ENCODE measurements at places on chromosomes 16 and 17. TPM values are rescaled to one million over a fixed set of nuclear protein-coding genes. Genes with fewer than 3 reads are reported as not detected.

DNA sequence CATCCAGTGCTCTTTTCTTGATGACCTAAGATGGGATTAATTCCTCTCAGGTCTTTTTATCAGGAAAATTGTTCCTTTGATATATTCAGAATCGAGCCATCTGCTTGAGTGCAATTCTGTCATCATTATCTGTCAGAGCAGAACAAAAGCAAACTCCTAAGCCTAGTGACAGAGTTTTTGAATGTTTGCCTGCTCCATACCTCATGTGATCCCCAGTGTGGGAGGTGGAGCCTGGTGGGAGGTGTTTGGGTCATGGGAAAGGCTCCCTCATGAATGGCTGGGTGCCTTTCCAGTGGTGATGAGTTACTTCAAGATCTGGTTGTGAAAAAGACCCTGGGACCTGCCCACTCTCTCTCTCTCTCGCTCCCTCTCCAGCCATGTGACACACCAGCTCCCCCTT lies 628.2 kb downstream of the CDH11 start:
- H3K36me3 ChIP-seq = no peaks in the 10 kb centered on the region
- no peak overlapping the region for H3K27ac ChIP-seq
- no peaks in the 10 kb centered on the region for H3K4me1 ChIP-seq
- no peaks in the 10 kb centered on the region for H3K27me3 ChIP-seq
- H3K4me3 ChIP-seq = no peak overlapping the region

DNA sequence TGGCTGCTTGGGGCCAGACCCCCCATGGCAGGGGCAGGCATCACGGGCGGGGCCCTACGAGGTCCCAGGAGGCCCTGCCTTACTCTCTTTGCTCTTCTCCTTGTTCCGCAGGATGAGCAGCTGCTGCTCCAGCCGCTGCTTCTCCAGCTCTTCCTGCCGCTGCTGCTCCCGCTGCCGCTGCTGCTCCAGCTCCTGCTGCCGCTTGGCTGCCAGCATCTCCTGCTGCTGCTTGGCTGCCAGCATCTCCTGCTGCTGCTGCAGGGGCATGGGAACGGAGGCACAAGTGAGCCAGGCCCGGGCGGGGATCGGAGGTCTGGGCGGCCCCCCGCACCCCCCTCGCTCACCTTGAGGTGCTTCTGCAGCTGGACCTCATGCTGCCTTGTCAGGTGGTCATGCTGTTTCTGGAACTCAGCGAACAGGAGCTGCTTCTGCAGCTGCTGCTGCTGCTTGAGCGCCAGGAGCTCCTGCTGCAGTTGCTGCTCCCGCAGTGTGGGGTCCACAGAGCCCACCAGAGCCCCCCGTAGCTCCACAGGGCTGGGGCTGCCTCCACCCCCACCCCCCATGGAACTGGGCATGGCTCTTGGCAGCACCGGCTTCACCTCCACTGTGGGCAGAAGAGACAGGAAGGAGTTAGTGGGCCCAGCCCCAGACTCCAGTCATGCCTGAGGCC lies 22.8 kb downstream of the G6PC3 start:
- no peak overlapping the region for H3K27ac ChIP-seq
- H3K27me3 ChIP-seq = no peaks in the 10 kb centered on the region
- peaks cover 17% of the 10 kb centered on the region for H3K4me1 ChIP-seq
- DNase-seq = no peak
- H3K36me3 ChIP-seq = peaks cover 2% of the 10 kb centered on the region

GRCh38 chr16:29883987-29884386 lies 15.4 kb downstream of the SEZ6L2 start:
- no peaks in the 10 kb centered on the region for H3K4me1 ChIP-seq
- H3K36me3 ChIP-seq = no peaks in the 10 kb centered on the region
- no peak overlapping the region for H3K4me3 ChIP-seq
- no peak for DNase-seq
- H3K27ac ChIP-seq = no peak overlapping the region
- H3K27me3 ChIP-seq = peaks cover 6% of the 10 kb centered on the region

- no peak overlapping the region for H3K4me3 ChIP-seq
- H3K36me3 ChIP-seq = no peaks in the 10 kb centered on the region
- no peak overlapping the region for H3K27ac ChIP-seq
- H3K4me1 ChIP-seq = peaks cover 7% of the 10 kb centered on the region
Measured at GRCh38 chr17:58281511-58282011, 826 bp upstream of the MPO start.

DNA sequence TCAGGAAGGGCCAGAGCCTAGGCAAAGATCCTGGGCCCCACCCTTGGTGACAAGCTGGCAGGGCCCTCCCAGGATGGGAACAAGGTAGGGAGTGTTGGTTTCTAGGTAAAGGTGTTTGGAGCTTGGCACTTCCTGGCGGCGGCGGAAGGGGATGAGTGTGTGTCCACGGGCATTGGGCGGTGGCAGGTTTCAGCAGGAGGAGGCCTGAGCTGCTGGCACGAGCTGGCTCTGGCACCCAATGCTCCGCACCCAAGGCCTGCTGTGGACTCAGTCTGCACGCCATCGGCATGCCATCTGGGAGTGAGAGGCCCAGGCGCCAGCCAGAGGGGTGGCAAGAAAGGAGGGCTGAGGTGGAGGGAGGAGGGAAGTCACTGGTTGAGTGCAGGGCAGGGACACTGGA lies 46.9 kb upstream of the TAC4 start:
- H3K27me3 ChIP-seq = peaks cover 52% of the 10 kb centered on the region
- DNase-seq = no peak
- no peak overlapping the region for H3K4me3 ChIP-seq
- H3K4me1 ChIP-seq = no peaks in the 10 kb centered on the region
- H3K27ac ChIP-seq = no peak overlapping the region
- no peaks in the 10 kb centered on the region for H3K36me3 ChIP-seq

DNA sequence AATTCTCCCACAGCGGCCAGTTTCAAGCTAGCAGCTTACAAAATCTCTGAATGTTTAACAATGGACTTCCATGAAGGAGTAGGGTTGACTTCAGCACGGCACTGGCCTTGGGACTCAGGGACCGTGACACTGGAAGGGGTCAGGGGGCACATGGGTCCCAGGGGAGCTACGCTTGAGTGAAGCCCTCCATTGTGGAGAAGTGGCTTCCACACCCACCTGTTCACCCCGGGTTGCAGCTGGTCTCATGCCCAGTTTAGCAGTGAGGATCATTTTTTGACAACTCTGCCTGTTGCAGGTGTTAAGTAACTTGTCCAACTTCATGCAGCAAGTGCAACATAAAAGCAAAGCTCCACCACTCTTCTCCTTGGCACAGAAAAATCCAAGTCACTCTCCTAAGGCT lies 510.2 kb downstream of the CDH13 start:
- H3K27me3 ChIP-seq = peaks cover 3% of the 10 kb centered on the region
- no peak for DNase-seq
- H3K36me3 ChIP-seq = no peaks in the 10 kb centered on the region
- peak overlapping the region; percentile 91 for H3K27ac ChIP-seq
- H3K4me3 ChIP-seq = peak overlapping the region; percentile 49
- peaks cover 18% of the 10 kb centered on the region for H3K4me1 ChIP-seq

DNA sequence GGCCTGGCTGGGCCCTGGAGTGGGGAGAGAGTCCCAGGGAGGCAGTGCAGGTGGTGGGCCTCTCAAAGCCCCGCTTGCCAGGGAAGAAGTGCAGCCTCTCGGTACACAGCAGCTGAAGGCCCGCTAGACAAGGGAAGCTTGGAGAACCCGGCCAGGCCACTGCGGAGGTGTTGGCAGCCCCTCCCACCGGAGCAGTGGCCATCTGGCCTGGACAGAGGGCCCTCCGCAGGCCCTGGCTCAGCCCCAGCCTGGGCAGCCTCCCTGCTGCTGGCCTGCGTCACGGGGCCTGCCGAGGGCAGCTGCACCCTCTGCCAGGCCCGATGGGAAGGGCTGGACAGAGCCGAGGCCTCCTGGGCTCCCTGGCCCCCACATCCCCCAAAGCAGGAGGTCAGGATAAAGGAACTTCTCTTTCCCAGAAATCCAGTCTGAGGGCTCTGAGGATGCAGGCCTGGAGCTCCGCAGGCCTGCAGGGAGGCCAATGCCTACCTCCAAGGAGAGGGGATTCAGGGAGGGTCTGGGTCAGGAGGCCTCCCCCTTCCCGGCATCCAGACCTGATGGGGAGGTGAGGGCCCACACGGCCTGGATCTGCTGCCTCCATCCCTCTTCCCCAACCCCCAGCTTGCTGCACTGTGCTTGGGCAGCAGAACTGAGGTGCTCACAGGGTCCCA lies 4.3 kb downstream of the SPPL2C start:
- peaks cover 7% of the 10 kb centered on the region for H3K4me1 ChIP-seq
- H3K27ac ChIP-seq = no peak overlapping the region
- no peaks in the 10 kb centered on the region for H3K36me3 ChIP-seq
- no peak overlapping the region for H3K4me3 ChIP-seq
- no peak for DNase-seq
- H3K27me3 ChIP-seq = peaks cover 9% of the 10 kb centered on the region

The ZNF785 gene
- total RNA-seq = 18.3 TPM

- H3K27me3 ChIP-seq = no peaks in the 10 kb centered on the region
- no peak for DNase-seq
- H3K4me3 ChIP-seq = no peak overlapping the region
- no peaks in the 10 kb centered on the region for H3K36me3 ChIP-seq
Measured at GRCh38 chr17:76887802-76888201, 19.6 kb downstream of the MGAT5B start.

The KRT32 gene
- not detected for total RNA-seq

DNA sequence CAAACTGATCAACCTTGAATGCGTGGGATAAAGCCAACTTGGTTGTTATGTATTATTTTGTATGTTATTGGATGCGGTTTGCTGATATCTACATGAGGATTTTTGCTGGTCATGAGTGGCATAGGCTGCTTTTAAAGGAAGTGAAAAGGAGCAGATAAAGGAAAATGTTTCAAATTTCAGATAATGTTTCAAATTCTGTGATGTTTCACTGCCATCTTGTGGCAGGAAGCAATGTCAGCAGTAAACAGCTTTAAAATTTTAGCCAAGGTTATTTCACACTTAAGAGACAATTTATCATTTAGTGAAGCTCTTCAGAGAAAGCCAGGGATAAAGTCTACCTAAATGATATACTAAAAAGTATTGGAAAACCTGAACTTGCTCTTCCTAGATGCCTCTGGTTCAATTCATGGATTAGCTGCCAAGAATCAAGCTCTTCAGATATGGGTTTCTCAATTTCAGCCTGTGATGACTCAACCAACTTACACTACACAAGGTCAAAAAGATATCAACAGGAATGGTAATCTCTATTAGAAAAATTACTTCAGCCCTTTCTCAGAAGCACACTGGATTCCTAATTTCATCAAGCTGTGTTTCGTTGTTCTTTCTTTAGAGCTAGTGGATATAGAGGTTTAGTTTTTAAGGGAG lies 136.0 kb upstream of the C17orf78 start:
- H3K36me3 ChIP-seq = peaks cover 26% of the 10 kb centered on the region
- no peaks in the 10 kb centered on the region for H3K4me1 ChIP-seq
- no peaks in the 10 kb centered on the region for H3K27me3 ChIP-seq
- no peak overlapping the region for H3K4me3 ChIP-seq
- DNase-seq = peak; percentile 18

- H3K27ac ChIP-seq = peak overlapping the region; percentile 67
- no peaks in the 10 kb centered on the region for H3K36me3 ChIP-seq
- DNase-seq = peak; percentile 79
- H3K4me3 ChIP-seq = no peak overlapping the region
Measured at GRCh38 chr16:69396187-69397061, 10.6 kb upstream of the TERF2 start.

- H3K27ac ChIP-seq = no peak overlapping the region
- H3K27me3 ChIP-seq = no peaks in the 10 kb centered on the region
- H3K4me3 ChIP-seq = no peak overlapping the region
Measured at GRCh38 chr17:74260525-74260850, 13.5 kb upstream of the DNAI2 start.

DNA sequence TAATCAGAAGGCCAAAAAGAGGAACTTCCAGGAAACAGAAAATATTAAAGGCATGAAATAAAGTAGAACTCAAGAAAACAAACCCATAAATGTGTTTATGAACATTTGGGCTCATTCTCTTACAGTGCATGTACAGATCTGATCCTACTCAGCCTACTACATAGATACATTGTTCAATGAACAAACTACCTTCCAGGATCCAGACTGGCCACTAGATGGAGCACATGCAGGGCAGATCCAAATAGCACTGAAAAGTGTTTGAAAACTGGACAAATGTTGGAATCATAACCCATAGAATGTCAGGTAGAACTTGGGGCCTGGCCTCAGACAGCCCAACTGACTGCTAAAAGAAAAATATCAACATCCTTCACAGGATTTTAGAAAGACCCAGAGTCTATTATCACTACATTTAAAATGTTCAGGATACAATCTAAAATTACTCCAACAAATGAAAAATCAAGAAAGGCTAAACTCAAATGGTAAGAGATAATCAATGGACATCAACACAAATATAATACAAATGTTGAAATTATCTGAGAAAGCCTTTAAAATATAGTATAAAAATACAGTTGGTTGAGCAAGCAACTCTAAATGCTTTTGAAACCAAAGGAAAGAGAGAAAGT lies 122.4 kb upstream of the NUDT7 start:
- DNase-seq = peak; percentile 27
- H3K27ac ChIP-seq = no peak overlapping the region

DNA sequence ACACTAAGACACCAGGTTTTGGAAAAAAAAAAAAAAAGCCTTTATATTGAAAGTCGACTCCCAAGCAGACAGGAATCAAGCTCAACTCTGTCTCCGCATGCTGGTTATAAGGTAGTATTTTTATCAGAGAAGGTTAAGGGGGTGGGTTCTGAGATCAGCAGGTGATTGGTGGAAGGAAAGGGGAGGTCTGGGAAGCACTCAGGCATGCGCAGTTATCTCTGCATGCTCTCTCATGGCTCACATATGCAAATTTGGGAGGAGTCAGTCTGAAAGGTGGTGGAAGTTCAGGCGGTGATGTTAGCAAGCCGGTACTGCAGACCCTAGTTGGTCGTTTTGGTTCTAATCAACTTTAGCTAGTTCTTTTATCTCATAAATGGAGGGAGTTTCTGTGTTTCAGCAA lies 357.6 kb upstream of the C16orf82 start:
- peaks cover 7% of the 10 kb centered on the region for H3K27me3 ChIP-seq
- no peak overlapping the region for H3K27ac ChIP-seq
- H3K4me1 ChIP-seq = no peaks in the 10 kb centered on the region

DNA sequence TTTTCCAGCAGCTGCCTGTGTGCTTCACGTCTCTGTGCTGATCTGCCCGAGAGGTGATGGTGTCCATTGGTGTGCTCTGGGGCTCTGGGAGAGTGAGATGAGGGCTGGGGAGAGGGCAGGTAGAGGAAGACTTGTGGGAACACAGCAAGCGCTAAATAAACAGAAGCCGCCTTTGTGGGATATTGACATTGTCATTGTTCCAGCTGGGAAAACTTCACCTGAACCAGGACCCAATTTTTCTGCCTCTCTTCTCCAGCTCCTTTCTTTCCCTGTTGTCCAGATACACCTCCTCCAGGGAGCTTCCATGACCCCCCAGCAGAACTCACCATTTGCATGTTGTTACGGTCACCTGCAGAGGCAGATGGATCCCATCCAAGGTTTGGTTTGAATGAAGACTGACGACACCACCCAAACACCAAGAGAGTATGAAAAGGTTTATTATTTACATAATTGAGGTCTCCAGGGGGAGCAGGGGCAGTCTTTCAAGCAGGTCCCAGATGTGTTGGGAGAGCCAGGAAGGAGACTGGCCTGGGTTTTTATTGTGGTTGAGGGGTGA lies 3.6 kb upstream of the ITGA3 start:
- peaks cover 4% of the 10 kb centered on the region for H3K27me3 ChIP-seq
- no peak overlapping the region for H3K4me3 ChIP-seq
- peaks cover 42% of the 10 kb centered on the region for H3K4me1 ChIP-seq
- no peak overlapping the region for H3K27ac ChIP-seq

The NKD1 gene
- 1.3 TPM for total RNA-seq

Data from activated CD4-positive, alpha-beta T cell treated with anti-CD3 and anti-CD28 coated beads, Interleukin-2, amount 10 ng/mL, durations not matched to agents 7 days and 5 days (primary cell).